ENCODE measurements at places on chromosomes 16 and 17. TPM values are rescaled to one million over a fixed set of nuclear protein-coding genes. Genes with fewer than 3 reads are reported as not detected.

DNA sequence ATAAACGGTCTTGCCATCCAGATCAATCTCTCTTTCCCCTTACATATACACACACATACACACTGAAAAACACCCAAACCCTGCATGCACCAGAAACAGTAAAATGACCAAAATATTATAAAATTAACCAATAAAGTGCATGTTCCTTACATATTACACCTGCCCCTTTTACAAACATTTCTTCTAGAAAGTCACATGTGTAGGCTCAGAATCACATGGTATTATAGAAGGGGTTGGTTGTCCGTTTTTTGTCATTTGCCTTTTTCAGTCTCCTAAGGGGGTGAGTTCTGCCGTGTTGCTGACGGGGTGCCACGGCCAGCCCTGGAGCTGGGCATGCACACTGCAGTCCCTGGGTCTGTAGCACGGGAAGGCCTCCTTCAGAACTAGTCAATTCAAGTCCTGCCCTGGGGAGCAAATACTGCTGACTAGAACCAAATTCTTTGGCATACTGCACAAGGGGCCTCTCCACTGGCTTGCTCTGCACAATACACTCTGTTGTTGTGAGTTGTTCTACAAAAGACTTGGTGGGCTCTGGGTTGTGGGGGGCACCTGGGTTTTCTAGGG lies 8.0 kb upstream of the CORO6 start:
- no peak for DNase-seq

DNA sequence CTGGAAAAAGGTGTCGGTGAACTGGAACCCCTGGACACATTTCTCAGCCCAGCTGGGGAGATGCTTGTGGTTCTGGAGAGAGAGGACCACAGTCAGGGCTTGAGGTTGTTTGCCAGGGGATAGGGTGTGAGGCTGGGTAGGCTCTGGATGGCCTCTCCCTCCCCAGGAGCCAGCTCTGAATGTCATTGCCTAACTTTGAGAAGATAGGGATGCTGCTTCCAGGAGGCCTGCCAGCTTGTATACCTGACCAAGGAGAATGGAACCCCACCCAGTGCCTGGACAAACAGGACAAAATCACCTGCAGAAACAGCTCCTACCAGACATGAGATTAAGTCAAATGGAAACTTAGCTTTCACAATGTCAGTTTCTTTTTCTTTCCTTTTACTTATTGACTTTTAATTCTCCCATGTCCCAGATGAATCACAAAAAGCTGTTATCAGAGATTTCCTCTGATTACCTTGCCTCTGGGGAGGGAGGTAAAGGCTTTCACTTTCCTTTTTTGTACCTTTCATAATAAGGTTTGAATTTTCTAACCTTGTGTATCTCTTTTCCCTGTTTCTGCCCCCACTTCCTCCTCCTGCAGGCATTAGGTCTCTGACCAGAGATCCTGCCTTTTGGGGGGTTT lies 29.8 kb upstream of the PLLP start:
- peak; percentile 30 for DNase-seq

DNA sequence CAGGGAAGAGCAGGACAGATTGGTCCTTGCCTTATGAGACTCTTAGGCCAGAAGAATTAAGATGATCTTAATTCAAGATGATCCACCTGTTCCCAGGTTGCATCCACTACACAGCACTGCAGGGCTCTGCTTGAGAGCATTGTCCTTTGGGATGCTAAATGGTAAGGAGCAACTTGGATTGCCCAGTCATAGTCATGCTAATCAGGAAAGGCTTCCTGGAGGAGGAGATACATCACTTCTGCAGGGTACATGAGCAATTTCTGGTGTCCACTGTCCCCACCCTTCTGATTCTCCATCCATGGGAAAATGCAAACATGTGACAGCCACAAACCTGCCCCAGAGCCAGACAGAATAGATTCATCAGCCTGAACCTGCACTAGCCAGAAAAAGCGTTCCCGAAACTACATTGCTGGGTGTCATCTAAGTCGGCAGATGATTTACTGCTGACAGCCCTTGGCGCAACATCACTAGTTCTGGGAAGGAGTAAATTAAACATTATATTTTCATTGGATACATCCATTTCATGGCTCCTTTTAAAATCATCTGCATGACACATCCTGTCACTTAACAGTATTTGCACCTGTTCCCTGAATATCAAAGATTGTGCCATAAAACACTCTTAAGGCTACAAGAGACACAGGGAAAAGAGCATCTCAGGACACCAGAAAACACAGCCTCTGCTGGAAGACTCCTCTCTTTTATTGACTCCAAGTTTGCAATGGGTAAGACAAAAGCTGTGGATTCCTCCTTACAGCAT lies 282.2 kb downstream of the MAF start:
- no peak for DNase-seq

DNA sequence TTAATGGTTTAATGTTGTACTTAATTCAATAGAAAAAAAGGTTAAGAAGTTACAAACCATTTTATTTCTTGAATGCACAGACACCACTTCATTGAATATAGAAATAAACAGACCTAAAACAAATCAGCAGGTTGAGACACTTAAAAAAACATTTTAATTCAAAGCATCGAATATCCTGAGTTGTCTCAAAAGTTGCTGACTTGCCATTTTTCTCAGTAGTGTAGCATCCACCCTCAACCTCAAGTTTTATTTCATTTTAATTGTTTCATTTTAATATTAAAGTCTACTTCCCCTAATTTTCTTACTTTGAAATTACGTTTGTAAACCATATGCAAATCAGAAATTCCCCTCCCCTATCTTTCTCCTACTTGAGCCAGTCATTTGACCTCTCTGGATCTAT lies 5.8 kb upstream of the MED13 start:
- no peak for DNase-seq

- no peak for DNase-seq
Observed at GRCh38 chr17:50148226-50149090, 2.0 kb downstream of the PPP1R9B start.

DNA sequence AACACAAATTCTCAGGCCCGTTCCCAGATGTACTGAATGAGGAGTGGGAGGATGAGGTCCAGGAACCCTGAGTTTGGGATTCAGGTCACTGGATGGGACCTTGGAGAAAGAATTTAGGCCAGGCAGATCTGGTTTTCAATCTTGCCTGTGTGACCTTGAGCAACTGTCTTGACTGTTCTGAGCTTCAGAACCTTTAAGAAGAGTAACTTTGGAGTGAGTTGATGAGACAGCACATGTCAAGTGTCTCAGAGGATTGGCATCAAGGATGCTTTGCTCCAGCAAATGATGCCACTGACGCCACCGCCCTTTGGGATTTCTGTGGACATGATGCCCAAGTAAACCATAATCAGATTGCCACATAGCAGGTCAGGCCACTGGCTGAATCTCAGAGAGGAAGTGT lies 56.2 kb upstream of the DNAJA2 start:
- DNase-seq, result no peak

GRCh38 chr17:34606763-34607162 lies 27.4 kb downstream of the TMEM132E start:
- no peak for DNase-seq

- no peak for DNase-seq
Observed at GRCh38 chr17:39271546-39271945, 45.8 kb upstream of the STAC2 start.

CES3 gene
- total RNA-seq, result not detected

KCNJ12 gene
- total RNA-seq, result 0.51 TPM
